Effector memory CD4-positive, alpha-beta T cell (primary cell): ENCODE measurements at places on chromosomes 2 and 18.

DNA sequence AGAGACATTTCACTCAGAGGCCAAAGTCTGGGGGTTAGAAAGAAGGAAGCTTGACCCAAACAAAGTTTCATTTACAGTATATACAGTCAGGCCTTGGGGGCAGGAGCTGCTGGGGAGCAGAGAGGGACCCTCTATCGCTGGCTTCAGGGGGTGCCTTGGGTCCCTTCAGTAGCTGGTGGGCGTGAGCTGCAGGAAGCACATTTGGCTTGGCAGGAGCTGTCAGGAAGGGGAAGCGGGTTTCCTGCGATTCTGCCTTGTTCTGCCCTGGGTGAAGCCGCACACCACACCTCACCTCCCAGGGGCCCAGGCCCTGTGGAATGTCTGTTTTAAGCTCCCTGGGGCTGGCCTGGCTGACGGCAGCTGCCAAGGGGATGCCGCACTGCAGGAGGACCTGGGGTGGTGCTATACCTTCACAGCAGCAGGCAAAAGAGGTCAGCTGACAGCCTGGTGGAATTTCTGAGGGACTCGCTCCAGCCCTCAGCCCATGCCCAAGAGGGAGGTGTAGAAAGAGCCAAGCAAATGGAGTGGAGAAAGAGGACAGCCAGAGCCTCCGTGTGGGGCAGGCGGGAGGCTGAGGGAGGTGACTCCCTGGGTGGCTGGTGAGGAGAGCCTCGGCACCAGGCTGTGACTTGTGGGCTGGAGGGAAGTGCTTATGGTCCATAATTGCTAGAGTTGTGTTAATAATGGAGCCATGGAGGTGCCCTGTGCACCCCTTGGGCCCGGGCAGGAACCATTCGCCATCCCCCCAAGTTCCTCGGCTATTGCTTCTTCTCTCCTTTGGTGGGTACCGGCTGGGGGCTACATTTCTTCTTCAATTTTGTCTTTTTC is 43.9 kb downstream of the PSD4 start:
- DNase-seq, result no peak

DNA sequence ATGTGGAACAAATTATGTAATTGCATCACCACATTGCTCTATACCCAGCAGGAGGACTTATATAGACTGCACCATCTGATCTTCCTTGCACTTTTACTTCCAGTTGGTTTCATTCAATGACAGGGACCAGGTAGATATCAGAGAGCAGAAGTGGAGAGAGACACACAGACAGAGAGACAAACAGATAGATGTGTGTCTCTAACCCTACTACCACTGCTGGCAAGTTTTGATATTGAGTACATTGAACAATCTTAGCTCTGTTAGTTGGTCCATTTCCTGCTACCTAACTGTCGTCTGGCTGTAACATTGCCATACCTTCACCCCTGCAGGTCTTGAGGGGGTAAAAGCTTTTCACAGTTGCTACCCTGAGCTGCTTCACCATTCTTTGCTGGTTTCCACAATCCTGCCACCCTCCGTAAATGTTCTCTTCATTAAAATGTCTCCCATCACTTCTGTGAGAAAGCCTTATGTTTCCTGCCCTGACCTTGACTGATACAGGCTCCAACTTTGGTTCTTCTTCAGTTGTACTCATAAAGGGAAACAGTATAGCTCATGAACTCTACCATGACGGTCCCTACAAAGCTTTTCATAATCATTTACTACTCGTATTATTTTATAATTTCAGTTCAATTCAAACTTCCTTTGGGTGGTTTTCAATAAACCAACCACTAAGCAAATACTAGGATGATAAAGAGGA is 62.3 kb upstream of the ITGA4 start:
- DNase-seq, result no peak

- no peak for DNase-seq
Observed at GRCh38 chr2:60840880-60841279, 40.5 kb upstream of the REL start.

DNA sequence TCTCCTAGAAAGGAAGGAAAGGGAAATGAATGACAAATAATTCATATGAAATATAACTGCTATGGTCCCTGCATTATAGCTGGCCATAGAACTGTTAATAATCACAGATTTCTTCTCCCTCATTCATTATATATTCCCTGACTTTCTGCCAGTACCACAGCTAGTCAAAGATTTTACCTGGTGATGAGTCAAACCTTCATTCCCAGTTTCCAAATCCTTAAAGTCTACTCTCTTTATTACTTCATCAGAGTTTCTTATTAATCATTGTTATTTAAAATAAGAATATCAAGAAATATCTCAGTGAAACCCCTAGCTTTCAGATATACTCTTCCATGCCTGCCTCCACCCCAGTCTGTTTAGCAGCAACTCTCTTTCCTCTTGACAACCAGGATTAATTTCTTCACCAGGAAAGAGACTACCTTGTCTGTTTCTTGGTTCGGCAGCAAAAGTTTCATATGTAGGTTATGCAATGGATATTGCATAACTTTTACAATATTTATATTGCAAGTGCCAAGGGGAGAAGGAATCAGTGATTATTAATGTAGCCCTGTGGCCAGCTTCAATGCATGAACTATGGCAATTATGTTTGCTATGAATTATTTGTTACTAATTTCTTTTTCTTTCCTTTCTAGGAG is 533.8 kb downstream of the FBXO15 start:
- DNase-seq, result no peak

DNA sequence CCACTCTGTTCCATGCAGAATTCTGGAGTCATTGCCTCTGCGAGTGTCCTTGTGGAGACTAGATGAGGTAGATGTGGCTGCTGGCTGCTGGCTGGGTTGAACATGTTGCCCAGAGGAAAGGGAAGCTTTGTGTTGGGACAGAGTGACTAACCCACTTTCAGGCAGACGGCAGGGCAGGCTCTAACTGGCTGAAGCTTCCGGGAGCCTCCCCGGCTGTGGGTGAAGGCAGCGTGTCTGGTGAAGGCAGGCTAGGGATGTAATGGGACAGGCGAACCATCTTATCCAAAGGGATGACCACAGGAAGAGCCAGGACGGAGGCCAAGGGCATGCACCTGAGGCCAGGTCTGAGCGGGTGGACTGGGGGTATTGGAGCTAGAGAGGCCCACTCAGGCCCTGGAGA is 16.0 kb downstream of the ASPRV1 start:
- DNase-seq, result no peak

DNA sequence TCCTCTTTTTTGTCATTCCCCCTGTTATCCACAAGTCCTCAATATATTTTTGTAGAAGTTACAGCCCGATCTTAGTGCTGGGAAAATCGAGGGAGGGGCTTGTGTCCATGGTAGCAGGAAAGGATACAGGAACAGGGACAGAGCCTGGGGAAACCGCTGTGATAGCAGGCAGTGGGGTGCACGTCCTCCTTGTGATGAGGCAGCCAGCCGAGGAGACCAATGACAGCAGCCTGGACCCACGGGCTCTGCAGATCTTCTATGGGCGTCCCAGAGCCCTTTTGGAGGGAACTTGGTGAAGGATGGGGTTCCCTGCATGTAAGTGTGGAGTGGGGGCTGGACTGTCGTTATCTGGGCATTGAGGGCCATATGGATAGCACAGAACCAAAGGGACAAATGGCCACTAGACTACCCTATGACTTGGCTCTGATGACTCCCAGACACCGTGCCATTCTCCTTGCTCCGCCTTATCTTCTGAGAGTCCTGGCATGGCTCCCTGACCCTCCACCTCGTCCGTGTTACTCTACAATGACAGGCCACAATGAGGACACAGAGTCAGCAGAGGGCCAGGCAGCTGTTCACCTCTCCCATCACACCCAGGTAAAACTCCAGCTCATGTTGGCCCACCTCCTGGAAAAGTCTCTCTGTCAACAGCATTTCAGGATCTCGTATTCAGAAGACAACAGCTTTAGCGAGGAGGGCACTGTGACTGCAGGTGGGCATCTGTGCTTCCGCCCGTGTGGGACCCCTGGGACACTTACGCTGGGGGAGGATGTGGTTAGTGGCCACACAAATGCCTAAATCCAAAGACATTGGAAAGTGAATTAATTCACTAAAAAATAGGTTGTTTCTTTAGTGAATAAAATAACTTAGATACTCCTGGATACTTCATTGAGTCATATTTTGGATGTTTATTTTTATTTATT is 100.1 kb downstream of the VAPA start:
- DNase-seq, result no peak

DNA sequence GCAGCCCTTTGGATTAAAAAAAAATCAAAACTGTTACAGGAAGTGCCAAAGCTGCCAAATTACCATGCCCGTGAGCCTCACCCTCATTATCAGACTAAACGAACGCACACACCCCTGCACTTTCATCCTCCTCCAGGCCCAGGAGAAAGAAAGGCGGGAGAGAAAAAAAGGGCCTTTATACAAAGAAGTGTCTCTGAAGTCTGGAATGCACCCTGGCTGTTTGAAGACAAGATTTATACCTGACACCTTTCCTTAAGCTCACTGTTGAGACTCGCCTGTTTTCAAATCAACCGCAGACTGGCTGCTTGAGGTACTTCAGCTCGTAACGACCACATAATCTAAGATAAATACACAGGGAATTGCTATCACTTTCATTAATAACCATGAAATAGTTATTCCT is 31.0 kb downstream of the EDAR start:
- no peak for DNase-seq
